ENCODE measurements at places on chromosomes 7 and 10. TPM values are rescaled to one million over a fixed set of nuclear protein-coding genes. Genes with fewer than 3 reads are reported as not detected.

Gene ZNF37A
- polyA plus RNA-seq = 10.2 TPM

- DNase-seq = no peak
Observed at GRCh38 chr10:119687192-119688032, 36.2 kb downstream of the BAG3 start.

- DNase-seq = no peak
Observed at GRCh38 chr7:16804674-16805439, at the start of gene AGR2. Gene AGR2, minus strand, starts transcription at chr7:16804999. Its CDS starts 3,203 bp downstream, at chr7:16801796.

DNA sequence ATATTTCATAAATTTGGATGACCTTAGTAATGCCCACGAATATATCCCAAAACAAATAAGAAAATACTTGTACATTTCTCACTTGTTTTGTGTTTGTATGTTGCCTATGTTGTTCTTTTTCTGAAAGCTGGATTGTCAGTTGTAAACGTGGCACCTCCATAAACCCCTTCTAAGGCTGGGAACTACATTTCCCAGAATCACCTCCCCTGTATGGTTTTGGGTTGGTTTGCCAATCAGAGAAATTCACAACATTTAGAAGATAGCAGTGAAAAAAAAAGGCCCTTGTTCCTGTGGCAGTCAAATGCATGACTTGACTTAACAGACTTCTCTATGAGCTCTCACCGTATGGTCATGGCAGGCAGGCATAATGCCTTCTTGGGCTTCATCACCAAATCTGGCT, 676.3 kb upstream of the STEAP1 start:
- no peak for DNase-seq

DNA sequence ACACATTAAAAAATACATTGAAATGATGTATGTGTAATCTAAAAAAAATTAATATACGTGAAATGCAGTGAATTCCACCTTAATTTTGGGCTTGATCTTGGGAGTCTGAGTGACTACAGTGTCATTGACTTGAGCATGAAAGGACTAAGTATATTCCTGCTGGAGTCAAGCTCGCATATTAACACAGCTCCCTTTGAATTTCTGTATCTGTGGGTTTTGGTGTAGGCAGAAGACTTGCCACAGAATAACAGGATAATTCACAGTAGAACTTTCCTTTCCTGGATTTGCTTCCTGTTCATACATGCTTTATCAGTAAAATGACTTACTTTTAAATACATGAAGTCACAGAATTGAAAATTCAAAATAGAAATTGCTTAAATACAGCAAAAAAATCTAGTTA, 55.3 kb downstream of the PPP1R9A start:
- DNase-seq = no peak

DNA sequence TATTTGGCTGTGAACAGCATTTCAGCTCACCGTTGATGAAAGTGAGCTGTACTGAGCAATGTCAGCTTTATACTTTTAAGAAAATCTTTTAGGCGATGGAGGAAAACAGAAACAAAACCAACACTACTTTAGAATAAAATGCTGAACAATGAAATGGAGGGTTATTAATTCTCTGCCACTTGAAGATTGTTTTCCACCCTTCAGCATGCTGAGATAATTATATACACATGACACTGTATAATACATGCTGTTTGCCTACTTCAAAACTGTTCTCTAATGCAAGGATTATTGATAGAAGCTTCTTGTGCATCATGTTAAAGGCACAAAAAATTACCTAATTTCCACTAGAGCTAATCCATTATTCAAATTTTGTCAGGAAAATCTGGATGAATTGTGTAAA, 66.8 kb downstream of the CACNA2D1 start:
- DNase-seq = no peak

Gene FAM131B
- 3.0 TPM for polyA plus RNA-seq

DNA sequence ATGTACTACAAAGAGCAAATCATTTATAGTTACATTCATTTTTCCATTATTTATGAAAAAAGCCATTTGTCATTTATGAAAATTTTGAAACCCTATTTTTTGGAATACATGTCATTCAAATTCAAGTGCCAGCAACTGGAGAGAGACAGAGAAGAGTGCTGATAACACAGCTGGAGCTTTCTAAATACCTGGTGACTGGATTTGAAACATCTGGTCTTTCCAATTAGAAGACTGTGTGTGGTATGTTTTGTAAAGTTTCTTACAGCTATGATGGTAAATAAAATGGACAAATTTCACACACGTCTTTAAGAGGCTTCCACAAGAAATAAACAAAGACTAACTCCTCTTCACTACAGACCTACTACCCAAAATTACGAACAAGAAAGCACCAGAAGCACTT, 56.8 kb downstream of the CHCHD3 start:
- no peak for DNase-seq

DNA sequence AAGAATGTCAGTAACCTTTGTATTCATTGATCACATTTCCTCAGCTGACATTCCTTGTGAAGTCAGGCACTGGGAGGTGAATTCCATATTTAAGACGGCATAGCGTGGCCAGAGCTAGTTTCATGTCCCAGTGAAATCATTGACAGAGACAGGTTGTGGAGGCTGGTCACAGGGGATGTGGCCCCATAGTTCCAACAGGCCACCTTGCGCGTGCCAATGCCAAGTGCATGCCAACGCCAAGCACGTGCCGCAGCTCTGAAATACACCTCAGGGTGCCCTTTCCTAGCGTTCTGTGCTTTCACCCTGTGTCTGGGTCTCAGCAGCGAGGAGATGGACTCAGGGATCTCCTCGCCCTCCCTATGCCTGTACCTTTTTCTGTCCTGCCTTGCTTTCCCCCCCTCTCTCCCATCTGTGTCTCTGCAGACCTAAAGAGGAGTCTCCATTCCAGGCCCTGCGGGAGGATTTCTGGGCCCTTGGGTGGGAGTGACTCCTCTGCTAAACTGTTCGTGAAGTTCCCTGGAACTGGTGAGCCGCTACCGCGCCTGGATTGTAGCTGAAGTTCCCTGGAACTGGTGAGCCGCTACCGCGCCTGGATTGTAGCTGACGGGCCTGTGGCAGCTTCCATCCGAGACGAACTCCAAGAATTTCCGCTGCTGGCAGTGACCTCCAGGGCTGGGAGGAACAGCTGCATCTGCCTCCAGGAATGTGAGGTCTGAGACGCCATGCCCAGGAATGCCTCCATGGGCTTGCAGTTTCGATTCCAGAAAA, 19.7 kb downstream of the AQP1 start:
- no peak for DNase-seq

Measured in muscle of back (tissue), 13 donors.